ENCODE measurements at places on chromosomes 6 and 20.

GRCh38 chr20:53247468-53248103 lies 275.4 kb downstream of the TSHZ2 start:
- no peak for DNase-seq

DNA sequence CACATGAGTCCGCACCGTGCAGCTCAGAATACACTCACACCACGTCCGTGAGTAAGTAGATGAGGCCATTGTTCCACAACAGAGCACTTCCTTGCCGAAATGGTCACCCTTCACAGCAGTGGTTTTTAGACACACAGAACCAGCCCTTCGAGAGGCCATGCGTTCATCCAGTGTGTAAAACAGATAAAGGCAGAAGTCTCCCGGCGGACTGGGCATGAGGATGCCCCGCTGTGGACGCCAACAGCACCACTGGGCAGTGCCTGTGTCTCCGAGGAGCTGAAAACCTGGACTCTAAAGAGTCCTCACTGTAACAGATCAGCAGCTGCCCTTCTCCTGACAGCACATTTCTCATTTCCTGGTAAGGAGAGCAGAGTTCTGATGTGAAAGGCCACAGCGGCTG lies 75.2 kb downstream of the WDR27 start:
- DNase-seq: no peak

- DNase-seq: peak; percentile 54
Measured at GRCh38 chr6:69090132-69090531, 455.1 kb downstream of the ADGRB3 start.

DNA sequence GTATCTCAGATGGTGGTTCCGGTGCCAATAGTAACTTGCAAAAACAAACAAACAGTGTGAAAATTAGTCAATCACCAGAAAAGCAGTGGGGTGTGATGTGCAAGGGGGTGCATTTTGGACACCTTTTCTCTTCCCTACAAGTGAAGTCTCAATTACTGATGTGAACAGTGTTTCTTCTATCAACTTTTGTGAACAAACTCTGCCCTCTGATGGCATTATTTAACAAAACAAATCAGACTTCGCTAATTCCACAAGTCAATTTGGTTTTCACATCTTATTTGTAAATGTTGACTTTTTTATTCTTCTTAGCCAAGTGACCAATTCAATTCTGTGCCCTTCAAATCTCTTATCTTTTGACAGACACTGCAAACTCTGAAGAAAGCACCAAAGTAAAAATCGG lies 212.2 kb downstream of the UST start:
- DNase-seq: no peak

- DNase-seq: no peak
Measured at GRCh38 chr6:151948002-151948743, 140.7 kb downstream of the ESR1 start.

DNA sequence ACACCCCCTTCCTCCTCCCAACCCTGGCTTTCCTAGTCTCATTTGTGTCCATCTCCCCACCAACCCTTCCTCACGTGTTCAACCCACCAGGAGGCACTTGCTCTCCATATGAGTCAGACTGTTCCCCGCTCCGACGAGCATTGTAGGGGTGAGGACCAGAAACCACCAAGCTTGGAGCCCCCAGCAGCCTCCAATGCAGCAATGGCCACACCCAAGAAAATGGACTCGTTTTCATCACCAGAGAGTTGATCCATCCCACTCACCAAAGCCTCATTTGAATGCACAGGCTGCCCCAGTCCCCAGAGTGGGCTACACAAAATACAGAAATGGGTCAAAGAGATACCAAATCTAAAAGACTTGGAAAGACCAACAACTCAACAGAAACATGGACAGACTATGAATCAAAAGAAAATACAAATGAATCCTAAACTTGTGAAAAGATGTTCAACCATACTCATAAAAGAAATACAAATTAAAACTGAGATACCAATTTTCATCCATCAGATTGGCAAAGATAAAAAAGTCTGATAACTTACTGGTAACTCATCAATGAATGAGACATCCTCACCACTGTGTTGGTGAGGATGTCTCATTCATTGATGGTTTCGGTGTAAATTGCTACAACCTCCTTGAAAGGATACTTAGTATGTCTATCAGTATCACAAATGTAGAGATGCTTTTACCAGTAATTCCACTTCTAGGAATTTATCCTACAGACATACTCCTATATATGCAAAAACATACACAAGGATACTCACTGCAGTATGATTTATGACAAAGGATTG lies 68.1 kb downstream of the TRERF1 start:
- no peak for DNase-seq

- DNase-seq: no peak
Measured at GRCh38 chr20:35539756-35540212, 2.1 kb upstream of the ERGIC3 start.

GRCh38 chr20:38892091-38892981 lies 33.9 kb upstream of the FAM83D start:
- DNase-seq: no peak

DNA sequence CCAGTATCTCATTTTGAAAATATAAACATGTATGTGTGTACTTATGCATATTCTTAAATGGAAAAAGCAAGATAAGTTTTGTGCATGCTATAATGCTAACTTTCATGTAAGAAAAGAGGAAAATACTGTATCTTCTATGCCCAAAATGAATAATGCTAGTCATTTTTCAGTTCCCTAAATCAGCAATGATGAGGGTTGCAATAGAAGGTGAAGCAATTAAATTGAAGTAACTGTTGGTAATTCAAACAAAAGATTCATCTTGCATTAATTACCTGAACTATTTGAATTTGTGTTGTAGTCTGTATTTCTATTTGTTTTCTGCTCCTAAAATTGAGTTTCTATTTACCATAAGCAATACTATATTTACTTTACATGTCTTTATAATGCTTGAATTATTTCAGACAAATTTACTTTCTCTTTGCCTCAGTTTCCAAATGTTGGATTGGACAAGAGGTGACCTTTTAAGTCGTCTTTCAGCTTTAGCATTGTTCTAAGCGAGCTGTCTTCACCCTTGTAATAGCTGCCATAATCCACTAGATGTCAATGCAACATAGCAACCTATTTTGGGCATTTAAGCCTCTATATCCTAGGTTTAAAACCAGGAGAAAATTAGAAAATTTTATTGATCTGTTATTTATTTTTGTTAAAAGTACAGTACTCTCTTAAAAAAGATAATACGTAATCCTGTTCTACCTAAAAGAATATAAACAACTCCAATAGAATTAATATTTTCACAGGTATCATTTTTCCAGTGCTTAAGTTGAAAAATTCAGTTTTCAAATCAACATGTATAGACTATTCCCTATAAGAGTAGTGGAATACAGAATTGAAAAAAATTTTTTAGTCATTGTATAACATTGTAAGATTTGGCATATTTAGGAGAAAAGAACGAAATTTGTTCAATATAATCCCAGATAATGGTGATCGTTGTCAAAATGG lies 52.3 kb upstream of the IFNGR1 start:
- DNase-seq: no peak

DNA sequence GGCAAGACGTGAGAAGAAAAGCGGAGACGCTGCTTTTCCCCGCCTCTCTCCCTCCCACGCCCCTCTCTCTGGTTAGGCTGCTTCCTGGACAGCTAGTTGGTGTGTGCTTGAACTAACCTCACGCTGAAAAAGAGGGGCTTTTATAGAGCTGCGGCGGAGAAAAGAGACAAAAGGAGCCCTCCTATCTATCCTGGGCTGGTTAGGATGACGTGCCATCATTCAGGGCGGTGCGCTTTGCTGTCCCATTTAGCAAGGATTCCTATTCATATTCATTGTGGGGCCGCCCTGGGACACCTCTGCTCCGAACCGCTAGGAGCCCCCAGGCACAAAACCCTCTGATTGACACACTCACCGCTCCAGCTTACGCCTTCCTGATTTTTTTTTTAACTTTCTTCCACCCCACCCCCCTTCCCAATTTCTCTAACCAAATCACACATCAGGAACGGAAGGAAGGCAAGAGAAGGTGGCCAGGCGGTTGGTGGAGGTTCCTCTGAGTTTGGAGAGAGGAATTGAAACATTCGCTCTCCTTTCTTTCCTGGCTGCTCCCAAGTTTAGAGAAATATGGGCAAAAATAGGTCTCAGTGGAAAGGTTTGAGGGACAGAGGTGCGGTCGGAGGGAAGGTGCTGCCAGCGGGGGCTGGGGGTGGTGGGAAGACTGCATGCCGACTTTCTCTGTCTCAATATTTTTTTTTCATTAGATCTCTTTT lies at the start of gene OLIG3:
Gene OLIG3, minus strand, starts transcription at position 114 of the 707 bp plus-strand sequence. CDS start 224 bp downstream, outside the sequence.
- no peak for DNase-seq

GRCh38 chr20:63124092-63124781 lies 91.7 kb downstream of the YTHDF1 start:
- no peak for DNase-seq

GRCh38 chr20:41587523-41587922 lies 30.7 kb downstream of the CHD6 start:
- no peak for DNase-seq

DNA sequence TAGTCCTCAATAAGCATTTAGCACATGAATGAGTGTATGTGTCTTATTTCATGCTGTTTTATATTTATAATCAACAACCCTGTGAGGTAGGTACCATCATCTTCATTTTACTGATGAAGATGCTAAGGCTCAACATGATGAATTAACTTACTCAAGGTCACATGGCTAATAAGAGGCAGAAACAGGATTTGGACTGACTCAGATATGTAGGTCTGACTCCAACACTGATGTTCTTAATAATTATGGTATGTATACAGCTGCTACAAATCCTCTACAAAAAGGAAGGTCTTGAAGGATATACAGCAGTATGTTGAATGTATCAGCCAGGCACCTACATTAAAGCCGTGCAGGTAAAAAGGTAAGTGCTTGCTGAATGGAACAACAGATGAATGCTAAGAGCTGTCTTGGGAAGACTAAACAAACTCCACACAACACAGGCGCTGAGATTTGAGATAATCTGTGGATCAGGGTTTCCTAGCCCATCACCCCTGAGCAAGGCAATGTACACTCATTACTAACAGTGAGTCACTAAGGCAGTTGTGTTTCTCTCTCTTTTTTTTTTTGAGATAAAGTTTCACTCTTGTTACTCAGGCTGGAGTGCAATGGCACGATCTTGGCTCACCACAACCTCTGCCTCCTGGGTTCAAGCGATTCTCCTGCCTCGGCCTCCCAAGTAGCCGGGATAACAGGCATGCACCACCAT lies 31.9 kb downstream of the TTI1 start:
- DNase-seq: peak; percentile 43

DNA sequence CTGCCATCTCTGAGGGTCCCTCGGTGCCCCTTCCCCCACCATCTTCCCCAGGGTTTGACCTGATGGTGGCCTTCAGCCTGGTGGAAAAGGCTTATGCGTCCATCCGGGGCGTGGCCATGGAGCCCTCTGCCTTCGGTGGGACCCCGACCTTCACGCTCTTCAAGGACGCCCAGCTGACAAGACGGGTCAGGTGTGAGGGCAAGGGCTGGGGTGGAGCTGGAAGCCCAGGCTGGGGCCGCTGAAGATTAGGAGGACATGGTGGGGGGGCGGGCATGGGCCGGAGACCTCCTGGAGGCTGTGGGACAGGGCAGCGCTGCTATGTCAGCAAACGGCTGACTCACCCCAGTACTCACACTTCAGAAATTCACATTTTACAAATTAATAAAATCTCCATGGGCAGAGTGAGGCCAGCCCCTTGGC lies 23.5 kb downstream of the COL20A1 start:
- DNase-seq: no peak

- no peak for DNase-seq
Measured at GRCh38 chr6:167426651-167427050, 101.8 kb downstream of the TTLL2 start.

- no peak for DNase-seq
Measured at GRCh38 chr6:144590532-144590931, 305.4 kb downstream of the UTRN start.

GRCh38 chr6:137601471-137601870 lies 107.3 kb upstream of the OLIG3 start:
- DNase-seq: no peak

- DNase-seq: no peak
Measured at GRCh38 chr6:135204951-135205350, 23.8 kb downstream of the MYB start.

- no peak for DNase-seq
Measured at GRCh38 chr20:51802170-51802751, at the start of gene SALL4. Gene SALL4, minus strand, starts transcription at chr20:51802521. Its CDS starts 113 bp downstream, at chr20:51802408.

- DNase-seq: no peak
Measured at GRCh38 chr6:144190080-144190479, 39.8 kb downstream of the STX11 start.

GRCh38 chr6:108168090-108168463 lies 2.3 kb downstream of the NR2E1 start:
- DNase-seq: no peak

GRCh38 chr20:1333462-1334369 lies 4.8 kb upstream of the SDCBP2 start:
- no peak for DNase-seq

GRCh38 chr6:99492092-99492491 lies 23.1 kb downstream of the USP45 start:
- DNase-seq: no peak

DNA sequence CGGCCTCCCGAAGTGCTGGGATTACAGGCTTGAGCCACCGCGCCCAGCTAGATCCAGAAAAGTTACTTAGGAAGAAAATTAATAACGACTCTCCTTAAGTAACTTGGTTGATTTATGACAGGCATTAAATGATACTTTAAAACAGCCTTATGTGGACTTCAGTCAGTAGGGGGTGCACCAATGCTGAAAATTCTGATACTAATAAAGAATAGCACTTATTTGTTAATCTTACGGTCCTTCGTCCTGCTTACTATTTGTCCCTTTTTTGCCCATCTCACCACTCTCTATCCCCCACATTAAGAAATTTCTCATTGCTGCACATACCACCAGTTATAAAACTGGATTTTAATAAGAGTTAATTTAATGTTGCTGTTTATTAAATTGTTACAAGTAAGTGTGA lies 12.7 kb upstream of the PRELID3B start:
- DNase-seq: no peak

GRCh38 chr6:166461821-166462460 lies 79.2 kb upstream of the MPC1 start:
- no peak for DNase-seq

GRCh38 chr20:40218971-40219370 lies 470.1 kb downstream of the MAFB start:
- no peak for DNase-seq

DNA sequence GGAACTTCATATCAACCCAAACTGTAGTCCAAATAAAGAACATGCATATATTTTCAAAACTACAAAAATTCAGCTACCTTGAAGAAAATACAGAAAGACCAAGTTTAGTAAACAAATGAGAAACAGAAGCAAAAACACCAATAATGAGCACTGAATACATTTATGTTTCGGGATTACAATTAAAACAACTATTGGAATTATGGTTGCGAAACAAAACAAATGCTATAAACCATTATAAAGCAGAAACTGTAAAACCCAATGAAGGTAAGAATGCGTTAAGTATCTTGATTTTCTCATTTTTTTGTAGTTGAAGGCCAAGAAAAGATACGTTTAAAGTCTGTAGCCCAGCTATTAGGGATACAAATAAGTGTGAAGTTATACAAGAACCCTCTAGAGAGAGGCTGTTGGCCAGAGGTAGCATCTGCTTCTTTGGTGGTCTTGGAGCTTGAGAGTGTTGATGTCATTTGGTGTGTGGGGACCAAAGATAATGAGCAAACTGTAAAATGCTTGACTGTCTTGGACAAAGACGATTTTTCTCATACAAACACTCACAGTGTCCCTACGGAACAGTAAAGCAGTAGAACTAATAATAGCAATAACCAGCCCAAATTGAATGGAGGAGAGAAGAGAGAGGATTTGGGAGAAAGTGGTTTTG lies 111.5 kb downstream of the PRND start:
- DNase-seq: no peak
